ENCODE measurements at places on chromosomes 3 and 15. TPM values are rescaled to one million over a fixed set of nuclear protein-coding genes. Genes with fewer than 3 reads are reported as not detected.

The TRH gene
- polyA plus RNA-seq = 0.63 TPM

The CTDSPL2 gene
- polyA plus RNA-seq = 70.1 TPM

The SUCNR1 gene
- polyA plus RNA-seq = 11.9 TPM

The UCN2 gene
- polyA plus RNA-seq = 0.30 TPM

The HYAL1 gene
- 7.4 TPM for polyA plus RNA-seq

The FOXB1 gene
- 0.19 TPM for polyA plus RNA-seq

The IQCH gene
- 8.5 TPM for polyA plus RNA-seq

The OR5K2 gene
- not detected for polyA plus RNA-seq

The MUSTN1 gene
- 0.79 TPM for polyA plus RNA-seq

The HTR3E gene
- not detected for polyA plus RNA-seq

The SIDT1 gene
- polyA plus RNA-seq = 2.7 TPM

The TIMP4 gene
- 1.4 TPM for polyA plus RNA-seq

The KBTBD12 gene
- polyA plus RNA-seq = 0.96 TPM

The RBP2 gene
- polyA plus RNA-seq = 1.8 TPM

The PLCL2 gene
- polyA plus RNA-seq = 17.7 TPM

The CD200R1 gene
- 0.98 TPM for polyA plus RNA-seq

The SAMD7 gene
- not detected for polyA plus RNA-seq

The GPR149 gene
- polyA plus RNA-seq = not detected

The GOLGA8O gene
- polyA plus RNA-seq = 0.73 TPM

The ATP2C1 gene
- 129 TPM for polyA plus RNA-seq

The DPPA4 gene
- polyA plus RNA-seq = 4.8 TPM

The TMIE gene
- 0.70 TPM for polyA plus RNA-seq

The SMCO1 gene
- not detected for polyA plus RNA-seq

The OR4F6 gene
- not detected for polyA plus RNA-seq

The SLC38A3 gene
- polyA plus RNA-seq = 7.2 TPM

The FBXW12 gene
- 0.65 TPM for polyA plus RNA-seq
